Stimulated activated naive CD4-positive, alpha-beta T cell treated with Interleukin-2 at 50 U/mL for 16 hours (primary cell): ENCODE measurements at places on chromosomes 6 and 20.
A peak's percentile ranks its signal among the peaks of the same experiment; 100 is the strongest.

DNA sequence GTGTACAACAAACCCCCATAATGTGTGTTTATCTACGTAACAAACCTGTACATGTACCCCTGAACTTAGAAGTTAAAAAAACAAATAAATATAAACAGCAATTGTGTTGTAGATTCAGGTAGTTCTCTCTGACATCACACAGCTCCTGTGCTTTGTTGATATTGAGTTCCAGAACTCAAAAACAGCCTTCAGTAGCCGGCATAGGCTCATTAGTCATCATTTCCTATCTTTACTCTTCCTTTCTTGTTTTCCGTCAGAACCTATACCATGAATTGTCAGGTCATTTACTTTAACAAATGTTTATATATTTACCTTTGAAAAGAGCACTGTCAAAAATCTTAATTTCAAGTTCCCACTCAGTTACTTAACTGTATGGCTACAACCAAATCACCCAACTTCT lies 88.8 kb downstream of the ADTRP start:
- no peak for DNase-seq

GRCh38 chr6:137230547-137230946 lies 11.4 kb upstream of the IFNGR1 start:
- DNase-seq, result no peak

DNA sequence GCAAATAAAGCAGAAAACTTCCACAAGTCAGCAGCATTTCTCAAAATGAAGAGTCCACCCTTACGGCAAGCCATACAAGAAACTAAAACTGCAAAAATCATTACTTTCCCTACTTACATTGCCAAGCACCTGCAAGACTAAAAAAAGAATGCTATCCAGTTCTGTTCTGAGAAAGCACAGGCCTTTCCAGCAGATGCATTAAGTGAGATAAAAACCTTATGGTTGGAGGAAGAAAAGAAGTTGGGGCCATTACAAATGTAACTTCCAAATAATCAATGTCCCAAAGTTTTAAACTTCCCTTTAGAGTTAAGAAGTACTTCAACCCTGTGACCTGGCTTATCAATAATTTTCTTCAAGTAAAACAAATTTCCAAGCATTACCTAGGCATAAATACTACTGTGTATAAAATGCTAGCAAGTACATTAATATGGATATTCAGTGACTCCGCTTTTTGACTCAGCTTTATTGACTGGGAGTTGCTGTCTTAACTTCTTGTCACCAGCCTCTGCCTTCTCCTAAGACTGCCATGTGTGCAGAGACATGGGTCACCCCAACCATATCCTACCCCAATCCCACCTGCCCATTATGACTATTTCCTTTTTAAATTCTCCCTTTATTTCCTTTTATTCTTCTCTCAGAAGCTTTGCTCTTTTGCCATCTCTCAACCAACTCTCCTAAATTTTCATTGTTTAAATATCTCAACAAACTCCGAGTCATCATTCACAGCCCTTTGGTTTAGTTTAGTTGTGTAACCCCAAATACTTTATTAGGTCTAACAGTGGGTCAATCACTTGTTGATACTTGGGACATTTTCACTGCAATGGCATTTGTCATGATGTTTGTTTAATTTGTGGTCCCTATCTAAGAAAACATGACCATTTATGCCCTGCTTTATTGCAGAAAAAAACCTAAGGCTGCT lies 49.7 kb downstream of the SLC22A23 start:
- DNase-seq, result no peak

DNA sequence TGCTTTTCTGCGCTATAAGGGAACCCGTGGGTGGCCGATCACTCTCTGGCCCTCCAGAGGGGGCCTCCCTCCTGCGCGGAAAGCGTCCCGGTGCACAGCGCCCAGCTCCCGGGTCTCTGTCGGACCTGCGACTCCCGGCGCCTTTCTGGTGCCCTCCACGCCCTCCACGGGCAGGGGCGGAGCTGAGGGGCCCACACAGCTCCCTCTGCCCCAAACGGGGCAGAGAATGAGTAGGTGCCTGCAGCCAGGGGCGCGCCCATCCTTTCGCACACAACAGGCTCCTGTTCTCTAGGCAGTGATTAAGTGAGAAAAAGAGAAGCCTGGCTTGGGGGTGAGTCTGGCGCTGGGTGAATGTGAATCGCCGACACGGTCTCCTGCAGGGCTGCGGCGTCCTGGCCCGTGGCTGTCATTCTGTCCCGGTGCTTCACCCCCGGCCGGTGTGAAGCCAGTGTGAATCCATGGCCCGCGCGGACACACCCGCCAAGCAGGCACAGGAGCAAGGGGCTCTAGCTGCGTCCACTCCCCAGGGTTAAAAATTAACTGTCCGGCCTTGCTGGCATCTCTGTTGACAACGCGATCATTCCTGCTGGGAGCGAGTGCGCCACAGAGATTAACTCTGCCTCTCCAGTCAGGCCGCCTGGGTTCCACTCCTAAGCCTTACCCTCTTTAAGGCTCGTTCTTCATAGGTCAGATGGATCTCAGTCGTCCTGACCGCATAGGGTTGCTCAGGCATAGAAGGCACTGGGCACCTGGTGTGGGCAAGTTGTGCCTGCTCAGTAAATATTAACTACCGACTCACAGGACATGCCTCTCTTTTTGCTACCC lies 88.8 kb downstream of the PCSK2 start:
- no peak for DNase-seq

GRCh38 chr6:106370639-106371038 lies 10.1 kb downstream of the CRYBG1 start:
- no peak for DNase-seq

DNA sequence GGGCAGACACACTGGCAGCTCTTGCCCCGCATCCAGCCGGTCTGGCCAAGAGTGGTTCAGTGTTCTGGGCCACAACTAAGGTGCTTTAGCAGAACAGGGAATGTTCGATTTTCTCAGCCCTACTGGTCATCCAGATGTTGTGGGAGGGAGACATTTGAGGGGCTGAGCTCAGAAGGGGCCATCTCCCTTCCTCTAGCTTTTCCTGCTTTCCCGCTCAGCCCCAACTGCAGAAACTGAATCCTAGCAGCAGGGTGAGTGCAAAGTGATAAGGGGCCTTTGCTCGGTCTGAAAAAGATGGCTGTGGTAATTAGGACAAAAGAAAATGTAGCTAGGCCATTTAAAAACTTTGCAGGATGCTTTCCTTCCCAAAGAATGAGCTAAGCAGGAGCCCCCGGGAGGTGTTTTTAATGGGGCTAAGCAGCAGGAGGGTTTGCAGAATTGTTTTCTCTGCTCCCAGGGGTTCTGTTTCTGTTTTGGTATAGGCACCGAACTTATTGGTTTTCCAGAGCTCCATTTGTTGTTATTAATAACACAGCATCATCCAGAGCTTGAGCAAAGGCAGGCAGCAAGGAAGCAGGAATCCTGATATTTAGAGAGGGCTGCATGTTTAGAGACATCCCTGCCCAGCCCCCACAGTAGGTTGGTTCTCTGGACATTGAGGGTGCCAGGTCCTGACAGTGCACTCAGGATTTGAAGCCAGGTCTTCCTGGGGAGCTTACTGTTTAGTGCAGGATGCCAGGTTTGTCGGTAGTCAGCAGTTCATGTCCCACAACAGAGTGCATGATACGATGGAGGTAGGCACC lies 210.9 kb downstream of the SLC24A3 start:
- DNase-seq, result no peak

DNA sequence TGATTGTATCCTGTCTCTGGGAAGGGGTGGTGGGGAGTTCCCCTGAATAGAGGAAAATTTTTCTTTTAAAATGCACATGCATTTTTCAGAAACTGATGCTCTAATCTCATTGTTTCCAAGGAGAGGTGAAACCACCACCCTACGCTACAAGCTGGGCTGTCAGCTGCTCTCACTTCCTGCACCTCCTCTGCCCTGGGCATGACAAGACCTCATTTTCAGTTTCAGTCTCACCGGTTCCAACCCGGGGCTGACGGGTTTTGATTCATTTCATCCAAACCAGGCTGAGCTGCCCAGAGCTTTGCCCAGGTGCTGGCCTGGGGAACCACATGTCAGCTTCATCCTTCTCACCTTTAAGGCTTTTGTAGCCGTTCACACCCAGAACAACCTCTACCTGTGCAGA lies 99.7 kb downstream of the EYA2 start:
- peak; percentile 50 for DNase-seq

DNA sequence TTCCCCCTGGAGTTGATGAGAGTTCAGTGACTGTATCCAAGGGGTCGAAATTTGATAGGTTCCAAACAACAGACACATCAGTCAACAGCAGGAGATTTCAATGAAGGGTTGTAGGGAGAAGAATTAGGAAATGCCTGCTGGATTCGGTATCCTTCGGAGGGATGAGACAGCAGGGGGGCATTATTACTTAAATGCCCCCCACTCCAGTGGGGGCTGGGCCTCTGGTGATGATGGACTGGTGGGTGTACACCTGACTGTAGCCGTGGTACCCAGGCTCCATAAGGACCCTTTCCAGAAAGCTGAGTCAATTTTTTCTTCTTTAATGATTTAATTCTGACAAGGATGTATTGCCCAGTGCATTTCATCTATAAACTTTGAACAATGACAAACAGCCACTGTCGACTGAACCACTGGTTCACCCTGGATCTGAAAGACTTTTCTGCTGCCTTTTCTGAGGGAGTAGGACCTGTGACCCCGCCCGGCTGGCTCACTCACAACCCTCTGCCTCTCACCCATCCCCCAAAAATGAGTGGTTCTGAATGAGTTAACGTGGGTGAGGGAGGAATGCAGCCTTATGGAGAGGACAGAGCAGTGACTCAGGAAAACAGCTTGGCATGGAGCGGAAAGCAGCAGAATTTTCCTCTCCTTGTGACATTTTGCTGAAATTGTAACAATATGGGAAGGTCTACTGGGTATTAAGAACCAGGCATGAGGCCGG lies 41.0 kb downstream of the ZMYND8 start:
- DNase-seq, result no peak

DNA sequence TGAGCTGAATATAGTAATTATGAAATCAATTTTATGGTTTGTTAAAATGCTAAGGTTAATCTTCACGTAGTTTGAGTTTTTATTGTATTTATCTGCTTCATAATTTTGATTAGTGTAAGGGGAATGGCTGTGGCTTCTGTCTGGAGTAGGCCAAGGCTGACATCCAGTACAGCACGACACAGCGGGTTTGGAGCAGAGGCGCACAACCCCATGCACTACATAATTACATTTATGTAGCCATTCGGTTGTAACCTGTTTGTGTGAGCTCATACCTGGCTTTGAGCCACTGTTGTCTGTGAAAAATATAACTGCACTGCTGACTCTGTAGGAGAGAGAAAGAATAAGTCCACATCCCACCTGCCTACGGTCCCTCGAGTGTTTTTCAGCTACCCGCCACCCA lies 615.5 kb downstream of the EYS start:
- DNase-seq, result no peak

GRCh38 chr6:125031385-125031784 lies 69.1 kb downstream of the RNF217 start:
- DNase-seq, result no peak

DNA sequence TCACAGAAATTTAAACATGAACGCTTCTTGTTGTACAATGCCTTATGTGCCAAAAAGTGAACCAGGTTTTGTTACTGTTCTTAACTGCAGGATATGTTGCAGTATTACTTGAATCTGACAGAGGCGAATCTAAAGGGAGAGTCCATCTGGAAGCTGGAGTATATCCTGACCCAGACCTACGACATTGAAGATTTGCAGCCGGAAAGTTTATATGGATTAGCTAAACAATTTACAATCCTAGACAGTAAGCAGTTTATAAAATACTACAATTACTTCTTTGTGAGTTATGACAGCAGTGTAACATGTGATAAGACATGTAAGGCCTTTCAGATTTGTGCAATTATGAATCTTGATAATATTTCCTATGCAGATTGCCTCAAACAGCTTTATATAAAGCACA lies 19.9 kb downstream of the SMPDL3A start:
- DNase-seq, result no peak

- DNase-seq, result no peak
Measured at GRCh38 chr6:137793805-137794515, 73.1 kb upstream of the TNFAIP3 start.

DNA sequence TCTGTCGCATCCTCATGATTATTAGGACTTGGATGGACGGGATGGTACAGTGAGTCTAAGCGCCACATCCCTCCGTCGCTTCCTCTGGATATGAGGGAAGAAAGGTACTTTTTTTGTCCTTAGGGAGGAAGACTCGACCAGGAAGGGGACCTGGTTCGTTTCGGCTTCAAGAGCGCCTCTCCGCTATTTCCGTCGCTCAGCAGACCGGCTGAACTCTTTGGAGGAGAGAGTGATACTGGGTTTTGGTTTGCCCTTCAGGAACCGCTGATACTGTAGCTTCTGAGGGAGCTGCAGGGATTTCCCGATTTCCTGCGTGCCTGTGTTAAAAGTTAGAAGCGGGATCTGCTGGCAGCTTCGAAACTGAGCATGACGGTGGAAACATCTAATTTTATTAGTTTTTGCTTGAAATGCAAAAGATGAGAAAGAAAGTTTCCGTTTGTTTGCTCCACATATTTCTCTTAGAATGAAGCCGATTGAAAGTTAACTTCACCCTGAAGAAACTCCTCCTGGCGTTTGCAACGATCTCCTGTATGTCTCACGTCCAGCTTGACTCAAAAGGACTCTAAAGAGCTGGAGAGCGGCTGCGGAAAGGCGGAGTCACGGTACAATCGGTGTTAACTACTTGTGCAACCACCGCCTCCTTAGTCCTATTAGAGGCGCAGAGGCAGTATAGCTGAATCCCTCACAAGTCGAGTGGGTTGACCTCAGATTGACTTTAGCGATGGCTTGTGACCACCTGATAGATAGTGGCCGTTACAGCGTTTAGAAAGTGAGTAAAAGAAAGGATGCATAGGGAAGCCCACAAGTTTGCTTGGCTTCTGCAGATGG lies 129.4 kb downstream of the TRIM27 start:
- DNase-seq, result no peak

DNA sequence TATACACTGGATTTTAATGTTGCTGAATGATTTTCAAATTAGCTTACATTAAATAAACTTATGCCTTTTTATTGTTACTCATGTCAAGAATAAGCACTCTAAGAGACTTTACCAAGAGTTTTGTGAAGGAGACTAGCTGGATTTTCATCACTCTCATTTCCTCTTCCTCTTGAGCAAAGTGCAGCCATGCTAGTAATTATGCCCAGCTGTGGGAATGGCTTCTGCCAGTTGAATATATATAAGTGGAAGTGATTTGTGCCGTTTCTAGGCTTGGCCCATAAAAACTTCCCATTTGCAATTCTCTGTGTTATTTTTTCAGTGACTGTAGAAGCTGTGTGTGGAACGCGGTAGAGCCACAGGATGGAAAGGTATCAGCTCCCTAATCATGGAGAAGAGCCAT lies 255.8 kb downstream of the HDGFL1 start:
- DNase-seq, result no peak

GRCh38 chr20:5357946-5358345 lies 41.2 kb upstream of the PROKR2 start:
- DNase-seq, result no peak

GRCh38 chr20:32564440-32564839 lies 20.7 kb downstream of the NOL4L start:
- DNase-seq, result no peak

GRCh38 chr6:53347921-53348370 lies 804 bp downstream of the ELOVL5 start:
- DNase-seq, result peak; percentile 60

DNA sequence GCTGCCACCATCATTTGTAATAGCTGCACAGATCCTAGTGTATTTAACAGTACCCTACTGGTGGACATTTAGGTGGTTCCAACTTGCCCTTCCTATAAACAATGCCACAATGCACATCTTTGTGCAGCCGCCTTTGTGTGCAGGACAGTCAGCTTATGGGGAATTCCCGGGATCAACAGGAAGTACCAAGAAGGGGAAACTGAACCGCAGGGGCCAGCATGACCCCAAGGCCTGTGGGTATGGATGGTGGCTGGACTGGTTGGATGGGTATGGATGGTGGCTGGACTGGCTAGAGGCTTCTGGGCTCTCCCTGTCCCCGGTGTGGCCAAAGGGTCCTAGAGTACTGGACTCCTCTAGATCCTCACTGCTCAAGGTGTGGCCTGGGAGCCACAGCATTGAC lies 46.7 kb downstream of the CEBPB start:
- DNase-seq, result no peak
